ENCODE measurements at places on chromosomes 3 and 15.

GRCh38 chr3:14959359-14959943 is 12.1 kb downstream of the NR2C2 start:
- no peak for DNase-seq

GRCh38 chr3:23940775-23941174 is 4.3 kb upstream of the NR1D2 start:
- no peak for DNase-seq

- no peak for DNase-seq
Observed at GRCh38 chr15:80584973-80585525, 110.1 kb upstream of the ABHD17C start.

DNA sequence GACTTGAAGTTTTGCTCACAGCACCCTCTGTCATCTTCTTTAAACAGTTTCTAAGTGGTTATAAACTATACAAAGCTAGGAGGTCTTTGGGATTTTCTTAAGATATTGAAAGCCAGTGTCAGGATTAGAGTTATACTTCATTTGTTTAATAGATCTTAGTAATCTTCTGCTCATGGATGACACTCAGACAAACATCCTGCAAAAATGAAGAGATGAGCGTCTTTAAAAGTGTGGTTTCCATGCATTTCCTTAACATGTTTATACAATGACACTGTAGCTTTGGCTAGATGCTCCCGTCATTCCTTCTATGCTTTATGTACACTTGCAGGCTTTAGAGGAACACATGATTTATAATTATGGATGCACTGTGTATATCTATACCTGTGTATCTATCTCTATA is 182.2 kb downstream of the NAALADL2 start:
- no peak for DNase-seq

DNA sequence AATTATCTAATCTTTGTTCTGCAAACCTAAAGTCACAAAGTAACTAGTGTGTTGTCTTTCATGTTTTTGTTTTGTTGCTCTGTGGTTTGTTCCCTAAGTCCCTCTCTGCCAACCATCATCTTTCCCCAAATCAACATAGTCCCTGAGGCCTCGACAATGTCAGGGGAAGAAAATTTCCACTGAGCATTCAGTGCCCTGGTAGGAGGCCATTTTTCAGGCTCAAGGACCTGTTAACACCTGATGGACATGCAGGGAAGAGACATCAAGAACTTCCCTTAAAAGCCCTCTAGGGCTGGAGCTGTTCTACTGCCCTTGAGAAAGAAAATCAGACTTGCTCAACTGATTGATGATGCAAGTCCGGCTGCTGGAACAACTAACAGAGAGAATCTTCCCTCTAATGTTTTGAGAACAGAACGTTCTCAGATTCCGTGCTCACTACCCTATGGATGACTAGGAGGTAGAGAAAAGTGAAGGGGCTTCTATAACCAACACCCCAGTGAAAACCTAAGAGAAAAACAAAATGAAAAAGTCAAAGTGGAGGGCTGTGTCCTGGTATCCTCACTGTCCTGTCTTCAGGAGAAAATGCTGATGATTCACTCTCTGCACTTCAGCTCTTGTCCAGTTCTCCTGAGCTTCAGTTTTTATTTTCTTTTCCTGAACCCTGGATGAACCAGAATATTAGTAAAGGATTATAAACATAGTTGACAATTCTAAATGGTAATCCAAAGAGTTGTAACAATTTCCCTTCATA is 373.1 kb downstream of the FOXP1 start:
- DNase-seq, result no peak

DNA sequence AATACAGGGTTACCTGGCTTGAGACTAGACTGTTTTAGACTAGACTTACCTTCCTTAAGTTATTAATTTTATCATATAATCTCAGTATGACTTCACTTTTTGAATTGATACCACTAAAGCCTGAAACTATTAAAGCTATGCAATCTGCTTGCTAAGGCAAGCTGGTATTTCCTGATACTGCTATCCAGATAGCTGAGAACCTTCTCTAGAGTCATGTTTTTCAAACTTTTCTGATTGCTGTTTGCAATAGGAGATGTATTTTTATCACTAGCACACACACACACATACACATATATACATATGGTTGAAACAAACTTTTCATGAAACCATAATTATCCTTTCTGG is 9.3 kb upstream of the MAGI1 start:
- no peak for DNase-seq

GRCh38 chr3:142148044-142148791 is 1.1 kb downstream of the TFDP2 start:
- no peak for DNase-seq

- no peak for DNase-seq
Observed at GRCh38 chr3:9940746-9941145, 7.1 kb downstream of the CRELD1 start.

DNA sequence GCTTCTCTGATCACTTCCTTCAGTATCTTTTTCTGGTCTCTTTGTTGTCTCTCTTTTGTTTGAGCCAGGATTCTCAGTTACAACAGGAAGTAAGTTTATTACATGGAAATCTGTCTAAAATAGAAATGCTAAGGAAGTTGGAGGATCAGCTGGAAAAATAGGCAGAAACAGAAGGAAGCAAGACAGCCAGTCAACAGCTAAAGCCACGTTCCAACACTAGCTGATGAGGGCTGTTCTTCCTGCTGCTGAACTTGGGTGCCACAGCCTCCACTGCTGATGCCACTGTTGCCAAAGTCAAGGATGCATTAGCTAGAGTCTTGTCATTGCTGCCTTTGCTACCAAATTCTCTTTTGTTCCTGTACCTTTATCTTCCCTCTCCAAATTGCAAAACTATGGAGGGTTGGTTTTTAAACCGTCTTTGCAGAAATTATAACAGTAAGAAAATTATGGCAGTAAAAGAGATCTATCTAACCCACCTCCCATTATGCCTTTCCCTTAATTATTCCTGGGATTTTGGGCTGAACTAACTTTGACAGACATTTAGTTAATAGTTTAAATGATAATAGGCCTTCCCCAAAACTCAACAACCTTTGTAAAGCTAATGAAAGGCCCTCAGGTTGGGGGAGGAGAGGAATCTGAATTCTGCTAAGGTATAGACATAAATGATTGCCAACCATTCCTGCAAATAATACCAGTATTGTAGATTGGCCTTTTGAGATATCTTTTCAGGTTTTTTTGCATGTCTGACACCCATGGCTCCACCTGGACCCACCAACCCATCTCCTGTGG is 27.4 kb upstream of the OR5K4 start:
- no peak for DNase-seq

DNA sequence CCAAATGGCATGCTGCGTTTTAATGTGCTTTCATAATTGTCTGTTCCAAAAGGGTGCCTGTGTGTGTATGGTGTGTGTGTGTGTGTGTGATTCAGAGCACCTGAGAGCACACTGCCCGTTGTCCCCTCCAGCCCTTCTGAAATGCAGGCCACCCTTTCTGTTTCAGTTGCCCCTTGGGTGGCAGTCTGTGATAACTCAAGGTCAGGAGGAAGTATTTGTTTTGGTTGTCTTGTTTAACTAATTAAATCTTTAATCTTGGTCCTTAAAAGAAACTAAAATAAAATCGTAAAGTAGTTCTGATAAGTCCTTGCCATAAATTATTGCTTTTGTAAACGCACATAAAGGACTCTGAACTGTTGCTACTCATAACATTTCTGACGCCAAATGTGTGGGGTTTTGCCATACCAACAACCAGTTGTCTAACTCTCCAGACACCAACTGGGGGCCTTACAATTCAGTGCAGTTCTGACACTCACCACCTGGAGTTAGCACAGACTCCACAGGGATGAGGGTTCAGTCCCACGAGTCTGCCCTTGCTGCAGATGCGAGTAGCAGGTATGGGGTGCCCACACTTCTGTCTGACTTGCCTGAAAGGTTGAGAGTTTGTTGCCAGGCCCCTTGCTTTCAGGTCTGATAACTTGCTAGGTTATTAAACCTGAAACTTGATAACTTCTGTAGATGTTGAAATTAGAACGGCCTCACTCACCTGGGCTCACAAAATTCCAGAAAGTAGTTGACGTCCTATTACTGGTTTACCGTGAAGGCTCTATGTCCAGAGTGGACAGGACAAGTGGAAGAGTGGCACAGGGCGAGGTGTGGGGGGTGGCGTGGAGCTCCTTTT is 157.3 kb downstream of the IGF1R start:
- DNase-seq, result no peak

DNA sequence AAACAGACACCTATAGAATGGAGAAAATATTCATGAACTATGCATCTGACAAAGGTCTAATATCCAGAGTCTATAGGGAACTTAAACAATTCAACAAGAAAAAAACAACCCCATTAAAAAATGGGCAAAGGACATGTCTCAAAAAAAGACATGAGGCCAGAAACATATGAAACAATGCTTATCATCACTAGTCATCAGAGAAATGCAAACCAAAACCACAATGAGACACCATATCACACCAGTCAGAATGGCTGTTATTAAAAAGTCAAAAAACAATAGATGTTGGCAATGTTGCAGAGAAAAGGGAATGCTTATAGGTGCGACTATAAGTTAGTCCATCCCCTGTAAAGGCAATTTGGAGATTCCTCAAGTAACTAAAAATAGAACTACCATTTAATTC is 11.4 kb upstream of the HDGFL3 start:
- no peak for DNase-seq

Measured in cortex of kidney (tissue), 1 donor.